ENCODE measurements at places on chromosomes 11 and 22. TPM values are rescaled to one million over a fixed set of nuclear protein-coding genes. Genes with fewer than 3 reads are reported as not detected.

Gene FAM111A
- 29.6 TPM for polyA plus RNA-seq

Gene F2
- 0.72 TPM for polyA plus RNA-seq

Gene CREB3L1
- 8.5 TPM for polyA plus RNA-seq

Gene IGSF9B
- 6.5 TPM for polyA plus RNA-seq

Gene ANO5
- polyA plus RNA-seq = 0.72 TPM

Gene TPH1
- 22.7 TPM for polyA plus RNA-seq

Gene PAX6
- 0.38 TPM for polyA plus RNA-seq

Gene KCNK4
- not detected for polyA plus RNA-seq

Gene NLRP6
- polyA plus RNA-seq = not detected

Gene SORL1
- polyA plus RNA-seq = 2.5 TPM

Gene CALCA
- 1.6 TPM for polyA plus RNA-seq

Gene MYO18B
- 10.1 TPM for polyA plus RNA-seq

Gene C11orf86
- polyA plus RNA-seq = 54.8 TPM

Gene TCN2
- polyA plus RNA-seq = 6.3 TPM

Gene PLET1
- polyA plus RNA-seq = not detected

Gene OR6T1
- not detected for polyA plus RNA-seq

Gene TSSK2
- 0.08 TPM for polyA plus RNA-seq

Gene JAML
- 1.8 TPM for polyA plus RNA-seq

Gene SPON1
- 12.9 TPM for polyA plus RNA-seq

Gene OR52I1
- not detected for polyA plus RNA-seq
